ENCODE measurements at places on chromosomes 11 and 22.
A peak's percentile ranks its signal among the peaks of the same experiment; 100 is the strongest.

- DNase-seq, result no peak
Measured at GRCh38 chr11:9990221-9990973, 303.6 kb downstream of the SBF2 start.

GRCh38 chr11:122981388-122982264 lies at the start of gene BSX:
BSX (minus strand) TSS chr11:122981834; CDS start chr11:122981671, 163 bp downstream.
- DNase-seq, result no peak

DNA sequence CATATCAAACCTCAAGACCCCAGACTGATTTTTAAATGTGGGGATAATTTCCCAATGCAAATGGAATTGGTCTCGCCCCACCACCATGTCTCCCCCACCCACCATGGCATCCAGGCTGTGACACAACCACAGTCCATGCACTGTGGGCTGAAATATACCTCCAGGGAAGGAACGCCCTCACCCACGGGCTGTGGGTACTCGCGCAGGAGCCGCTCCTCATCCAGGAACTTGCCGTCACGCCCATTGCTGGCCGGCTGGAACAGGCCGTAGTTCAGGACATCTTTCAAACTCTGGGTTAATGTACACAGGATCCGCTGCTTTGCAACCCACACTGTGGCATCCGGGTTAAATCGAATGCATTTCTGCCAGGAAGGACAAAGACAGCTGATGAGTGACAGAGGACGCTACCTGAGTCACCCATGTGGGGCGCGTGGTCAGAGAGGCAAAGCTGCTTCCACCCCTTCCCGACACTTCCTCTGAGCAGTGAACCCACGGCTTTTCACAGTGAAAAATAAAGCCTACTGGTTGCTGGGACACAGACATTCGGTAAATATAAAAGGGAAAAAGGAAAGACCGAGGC lies 133.6 kb downstream of the SHANK2 start:
- no peak for DNase-seq

DNA sequence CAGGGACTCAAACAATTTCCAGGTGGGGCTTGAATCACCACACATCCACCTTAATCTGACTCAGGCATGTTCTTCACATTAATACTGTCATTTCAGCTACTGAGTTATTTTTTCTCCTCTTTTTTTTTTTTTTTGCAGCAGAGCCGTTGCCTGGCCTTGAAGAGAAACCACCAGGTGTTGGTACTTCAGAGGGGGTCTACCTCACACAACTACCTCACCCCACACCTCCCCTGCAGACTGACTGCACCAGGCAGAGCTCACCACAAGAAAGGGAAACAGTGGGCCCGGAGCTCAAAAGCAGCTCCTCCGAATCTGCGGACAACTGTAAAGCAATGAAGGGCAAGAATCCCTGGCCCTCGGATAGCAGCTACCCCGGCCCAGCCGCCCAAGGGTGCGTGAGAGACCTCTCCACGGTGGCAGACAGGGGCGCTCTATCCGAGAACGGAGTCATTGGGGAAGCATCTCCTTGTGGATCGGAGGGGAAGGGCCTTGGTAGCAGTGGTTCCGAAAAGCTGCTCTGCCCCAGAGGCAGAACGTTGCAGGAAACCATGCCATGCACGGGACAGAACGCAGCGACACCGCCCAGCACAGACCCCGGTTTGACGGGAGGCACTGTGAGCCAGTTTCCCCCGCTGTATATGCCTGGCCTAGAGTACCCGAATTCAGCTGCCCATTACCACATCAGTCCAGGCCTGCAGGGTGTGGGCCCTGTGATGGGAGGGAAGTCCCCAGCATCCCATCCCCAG lies 15.1 kb upstream of the SLC25A18 start:
- DNase-seq, result no peak

DNA sequence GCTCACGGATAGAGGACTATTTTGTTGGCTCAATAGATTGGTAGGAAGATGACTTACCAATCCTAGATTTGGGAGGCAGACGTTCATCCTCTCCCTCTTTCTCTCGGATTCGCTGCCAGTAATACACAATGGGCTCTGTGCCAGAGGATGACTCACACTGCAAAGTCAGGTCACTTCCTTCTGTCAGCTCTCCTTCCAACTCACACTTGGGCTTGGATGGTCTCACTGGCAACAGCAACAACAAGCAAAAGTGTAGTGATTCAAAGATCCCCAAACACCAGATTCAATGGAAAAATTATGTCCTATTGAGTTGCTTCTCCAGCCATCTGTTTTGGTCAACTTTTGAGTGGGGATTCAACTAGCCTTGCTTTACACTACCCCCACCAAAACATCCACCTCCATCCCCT lies 21.7 kb upstream of the HSPA8 start:
- peak; percentile 56 for DNase-seq

All from activated CD4-positive, alpha-beta T cell treated with anti-CD3 and anti-CD28 coated beads for 1 hour (primary cell).